Activated effector memory CD4-positive, alpha-beta T cell treated with Interleukin-2 at 50 U/mL for 16 hours (primary cell): ENCODE measurements at places on chromosomes 13 and 19.

GRCh38 chr13:73225990-73226389 is 167.2 kb downstream of the KLF5 start:
- no peak for DNase-seq

GRCh38 chr19:38247126-38247525 is 9.0 kb downstream of the PPP1R14A start:
- no peak for DNase-seq

GRCh38 chr13:99970651-99971575 is 654 bp downstream of the ZIC5 start:
- DNase-seq = no peak

DNA sequence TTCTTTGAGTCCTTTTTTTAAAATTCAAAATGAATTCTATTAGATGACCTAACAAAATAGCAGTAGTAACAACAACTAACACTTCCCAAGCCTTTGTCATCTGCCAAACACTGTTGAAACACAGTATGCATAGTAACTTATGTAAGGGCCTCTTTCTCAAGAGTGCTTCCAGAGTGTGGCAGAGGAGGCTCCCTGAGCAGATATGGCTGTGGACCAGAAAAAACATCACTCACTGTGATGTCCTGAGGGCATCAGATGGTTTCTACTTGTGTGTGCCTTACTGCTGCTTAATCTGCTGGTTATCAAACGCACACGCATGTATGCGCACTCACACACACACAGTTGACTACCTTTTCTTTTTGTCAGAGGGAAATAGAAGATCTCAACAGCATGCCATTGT is 110.8 kb downstream of the DLEU7 start:
- DNase-seq = no peak

GRCh38 chr19:47601180-47601904 is 7.6 kb upstream of the BICRA start:
- no peak for DNase-seq

DNA sequence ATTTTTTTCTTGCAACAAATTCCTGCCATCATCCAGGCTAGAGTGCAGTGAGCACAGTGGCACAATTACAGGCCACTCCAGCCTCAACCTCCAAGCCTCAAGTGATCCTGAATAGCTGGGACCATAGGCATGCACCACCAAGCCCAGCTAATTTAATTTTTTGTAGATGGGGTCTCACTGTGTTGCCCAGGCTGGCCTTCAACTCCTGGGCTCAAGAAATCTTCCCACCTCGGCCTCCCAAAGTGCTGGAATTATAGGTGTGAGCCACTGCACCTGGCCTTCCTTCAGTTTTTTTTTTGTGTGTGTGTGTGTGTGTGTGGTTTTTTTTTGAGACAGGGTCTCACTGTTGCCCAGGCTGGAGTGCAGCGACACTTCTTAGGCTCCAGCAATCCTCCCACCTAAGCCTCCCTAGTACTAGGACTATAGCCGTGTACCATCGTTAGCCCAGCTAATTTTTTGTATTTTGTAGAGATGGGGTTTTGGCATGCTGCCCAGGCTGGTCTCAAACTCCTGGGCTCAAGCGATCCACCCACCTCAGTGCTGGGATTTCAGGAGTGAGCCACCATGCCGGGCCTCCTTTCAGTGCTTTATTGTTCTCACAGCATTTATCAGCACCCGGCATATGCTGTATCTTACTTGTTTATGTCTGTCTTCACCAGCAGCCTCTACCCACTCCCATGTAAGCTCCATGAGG is 5.9 kb upstream of the SRRM5 start:
- DNase-seq = no peak

GRCh38 chr19:18865973-18866799 is 29.8 kb downstream of the CERS1 start:
- peak; percentile 45 for DNase-seq

GRCh38 chr13:32530841-32531253 is 7.7 kb downstream of the N4BP2L2 start:
- DNase-seq = no peak

DNA sequence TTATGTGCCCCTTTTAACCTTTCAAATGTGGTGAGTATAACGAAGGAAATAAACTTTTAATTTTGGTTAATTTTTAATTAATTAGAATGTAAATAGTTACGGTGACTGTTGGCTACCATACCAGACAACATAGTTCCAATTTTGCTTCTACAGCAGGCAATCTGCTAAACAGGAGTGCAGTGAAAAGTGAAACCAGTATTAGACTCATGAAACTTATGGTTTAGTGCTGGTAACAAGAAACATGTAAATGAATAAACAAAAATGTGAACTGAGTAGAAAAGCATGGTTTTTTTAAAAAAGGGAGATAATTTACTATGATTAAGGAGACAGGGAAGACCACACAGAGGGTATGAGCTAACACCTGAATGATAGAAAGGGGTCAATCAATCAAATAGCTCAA is 478.4 kb downstream of the PCDH9 start:
- no peak for DNase-seq

DNA sequence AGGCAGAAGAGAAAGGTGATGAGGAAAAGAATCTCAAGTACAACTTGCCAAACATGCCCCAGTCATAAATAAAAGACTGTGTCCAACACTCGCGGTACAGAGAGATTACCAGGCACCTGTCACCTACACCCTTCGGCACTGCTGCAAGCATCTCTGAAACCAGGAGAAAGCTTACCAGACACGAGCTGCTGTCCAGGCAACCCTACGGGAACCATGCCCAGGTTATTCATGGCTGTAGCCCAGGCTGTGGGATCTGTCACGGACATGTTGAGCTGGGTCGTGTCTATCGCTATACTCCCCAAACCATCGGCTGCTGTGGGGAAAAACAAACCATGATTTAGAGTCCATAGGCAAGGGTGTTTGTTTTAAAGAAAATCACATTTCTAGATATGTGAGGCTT is 375.0 kb downstream of the ENOX1 start:
- no peak for DNase-seq

- DNase-seq = no peak
Observed at GRCh38 chr13:76730220-76730619, 156.0 kb downstream of the KCTD12 start.

- no peak for DNase-seq
Observed at GRCh38 chr19:14339741-14340140, 41.5 kb upstream of the ADGRE5 start.

DNA sequence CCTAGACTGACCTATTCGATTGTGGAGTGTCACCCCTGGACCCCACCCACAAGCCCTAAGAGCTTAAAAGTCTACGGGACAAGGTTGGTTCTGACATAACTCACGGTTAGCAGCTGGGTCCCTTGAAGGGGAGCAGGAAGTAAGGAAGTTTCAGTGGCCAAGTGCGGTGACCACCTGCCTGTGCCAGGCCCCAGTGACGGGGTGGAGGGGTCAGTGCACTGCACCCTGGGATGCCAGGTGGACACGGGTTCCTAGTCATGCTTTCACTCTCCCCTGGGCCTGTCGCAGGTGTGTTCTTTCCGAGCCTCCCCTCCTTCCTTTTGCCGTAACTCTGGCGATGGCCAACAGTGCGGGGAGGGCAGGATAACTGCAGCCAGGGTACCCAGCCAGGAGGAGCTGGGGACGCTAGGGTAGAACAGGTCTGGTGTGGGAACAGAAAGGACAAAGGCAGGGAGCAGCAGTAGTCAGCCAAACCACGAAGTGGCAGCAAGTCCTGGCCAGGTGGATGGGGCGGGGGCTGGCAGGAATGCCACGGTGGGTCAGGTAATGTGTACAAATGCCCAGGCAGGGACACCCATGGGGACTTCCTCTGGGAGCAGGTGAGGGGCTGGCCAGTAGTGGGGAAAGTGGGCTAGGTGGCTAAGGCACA is 58.3 kb downstream of the RGCC start:
- DNase-seq = no peak

- no peak for DNase-seq
Observed at GRCh38 chr19:29872224-29872731, 60.5 kb downstream of the CCNE1 start.

DNA sequence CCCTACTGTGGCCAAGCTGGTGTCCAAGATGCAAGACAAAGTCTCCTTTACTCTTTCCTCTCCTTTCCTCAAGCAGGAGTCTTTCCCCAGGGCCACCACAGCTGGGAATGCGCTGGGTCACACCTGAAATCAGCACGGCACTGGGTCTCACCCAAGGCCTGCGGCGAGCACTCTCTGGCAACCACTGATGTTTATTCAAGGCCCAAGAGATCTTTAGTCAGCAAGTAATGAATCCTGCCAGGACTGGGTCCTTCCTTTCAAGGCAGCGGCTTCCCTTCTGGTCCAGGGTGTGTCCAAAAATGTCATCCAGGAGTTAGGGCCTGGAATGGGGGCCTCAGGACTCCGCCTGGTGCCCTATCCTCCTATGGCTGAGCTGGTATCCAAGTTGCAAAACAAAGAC is 24.1 kb downstream of the BLOC1S3 start:
- no peak for DNase-seq

DNA sequence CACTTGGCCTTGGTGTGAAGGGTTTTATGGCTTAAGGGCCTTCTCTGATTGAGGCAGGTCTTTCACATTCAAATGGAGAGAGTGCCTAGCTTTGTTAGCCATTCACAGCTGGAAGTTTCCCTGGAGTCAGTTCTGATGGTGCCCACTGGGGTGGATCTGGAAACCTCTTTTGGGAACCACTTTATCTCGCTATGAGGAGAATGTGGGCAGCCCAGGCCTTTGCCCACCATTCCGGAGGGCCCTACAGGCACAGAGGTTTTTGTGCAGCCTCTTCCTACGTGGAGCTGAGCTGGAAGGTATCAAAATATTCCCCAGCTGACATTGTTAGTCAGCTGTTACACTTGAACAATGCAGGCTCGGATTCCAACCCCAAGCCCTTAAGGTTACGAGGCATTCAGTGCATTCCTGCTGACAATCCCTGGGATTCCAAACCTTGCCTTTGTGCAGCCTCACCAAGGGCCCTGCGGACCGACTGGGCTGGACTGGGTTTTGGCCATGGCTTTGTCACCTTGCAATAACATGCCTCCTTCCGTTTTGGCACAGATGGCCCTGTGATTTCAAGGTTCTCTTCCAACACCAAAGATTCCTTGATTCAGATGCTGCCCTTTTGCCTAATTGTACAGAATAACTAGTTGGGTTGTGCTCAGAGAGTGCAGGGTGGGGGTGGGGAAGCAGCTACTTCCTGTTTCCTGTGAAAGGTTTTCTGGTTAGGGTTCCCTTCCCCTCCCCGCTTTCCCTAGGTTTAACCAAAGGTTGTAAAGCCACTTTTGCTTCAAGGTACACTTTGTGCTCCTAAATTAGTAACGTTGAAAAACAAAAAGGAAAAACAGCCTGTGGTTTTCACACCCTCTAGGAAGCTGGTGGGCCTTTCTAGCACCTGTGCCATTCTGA is 27.0 kb downstream of the SAE1 start:
- peak; percentile 29 for DNase-seq

DNA sequence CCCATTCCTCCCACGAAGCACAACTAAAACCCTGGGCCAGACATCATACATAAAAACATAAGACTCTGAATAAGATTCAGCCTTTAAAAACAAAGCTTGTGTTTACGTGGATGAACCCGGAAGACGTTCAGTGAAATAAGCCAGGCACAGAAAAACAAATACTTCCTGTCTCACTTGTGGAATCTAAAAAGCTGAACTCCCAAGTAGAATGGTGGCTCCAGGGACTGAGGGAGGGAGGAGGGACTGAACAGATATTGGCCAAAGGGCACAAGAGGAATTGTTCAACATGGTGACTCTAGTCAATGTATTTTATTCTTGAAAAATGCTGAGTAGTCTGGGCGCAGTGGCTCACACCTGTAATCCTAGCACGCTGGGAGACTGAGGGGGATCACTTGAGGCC is 35.7 kb upstream of the TPM4 start:
- DNase-seq = no peak

DNA sequence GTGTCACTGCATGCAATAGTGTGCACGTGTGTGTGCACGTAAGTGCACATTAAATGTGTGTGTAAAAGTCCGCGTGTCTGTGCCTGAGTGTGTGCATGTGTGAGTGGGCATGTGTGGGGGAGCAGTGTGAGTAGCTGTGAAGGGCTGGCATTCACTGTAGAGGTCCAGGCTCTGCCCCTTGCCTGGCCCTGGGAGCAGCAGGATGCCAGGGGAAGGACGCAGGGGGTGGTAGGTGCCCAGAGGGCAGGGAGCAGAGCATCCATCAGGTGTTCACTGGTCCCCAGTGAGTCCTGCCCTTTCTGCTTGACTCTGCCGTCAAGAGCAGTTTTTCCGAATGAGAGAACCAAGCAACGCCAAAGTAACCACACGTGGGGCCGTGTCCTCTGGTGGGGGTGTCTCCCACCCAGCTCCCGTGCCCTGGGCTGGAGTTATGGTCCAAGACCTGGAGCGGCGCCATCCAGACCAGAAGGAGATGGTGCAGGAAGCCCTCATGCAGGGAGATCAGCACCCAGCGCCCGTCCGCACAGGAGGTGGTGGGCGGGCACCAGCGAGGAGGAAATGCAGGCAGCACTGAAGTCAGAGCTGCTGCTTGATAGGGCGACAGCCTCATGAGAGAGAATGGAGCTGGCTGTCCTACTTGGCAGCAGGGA is 68.5 kb downstream of the TEX29 start:
- no peak for DNase-seq

- no peak for DNase-seq
Observed at GRCh38 chr13:45546410-45546765, 69.2 kb downstream of the ERICH6B start.

GRCh38 chr13:27658546-27658945 is 36.9 kb downstream of the POLR1D start:
- DNase-seq = no peak

GRCh38 chr13:92804346-92804745 is 422.3 kb upstream of the GPC6 start:
- no peak for DNase-seq

- DNase-seq = no peak
Observed at GRCh38 chr19:19661675-19662251, 1.7 kb downstream of the ATP13A1 start.

- DNase-seq = no peak
Observed at GRCh38 chr13:109870274-109870673, 83.9 kb upstream of the IRS2 start.

DNA sequence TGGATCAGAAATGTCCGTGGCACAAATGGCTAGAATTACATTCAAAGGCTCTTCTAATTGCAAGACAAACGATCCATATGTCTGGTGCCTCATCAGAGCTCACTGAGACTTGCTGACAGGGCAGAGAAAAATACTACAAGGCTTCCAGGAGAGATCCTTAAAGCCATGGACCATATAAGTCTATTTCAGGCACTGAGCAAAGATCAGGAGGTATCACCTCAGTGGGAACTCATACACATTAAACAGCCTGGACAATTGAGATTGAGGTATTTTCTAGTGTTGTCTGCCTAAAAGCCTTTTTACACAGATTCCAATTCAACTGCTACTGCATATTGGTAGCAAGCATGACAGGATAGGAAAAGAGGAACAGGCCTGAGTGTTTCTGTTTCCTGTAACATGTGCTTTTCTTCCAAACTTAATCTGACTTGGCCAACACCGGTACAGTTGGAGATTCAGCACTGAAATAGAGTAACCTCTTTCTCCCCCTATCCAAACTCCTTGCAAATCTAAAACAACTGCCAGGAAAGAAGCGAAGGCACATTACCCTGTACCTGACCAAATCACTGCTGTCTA is 65.9 kb downstream of the SERP2 start:
- DNase-seq = no peak
